ENCODE measurements at places on chromosomes 5 and 9. TPM values are rescaled to one million over a fixed set of nuclear protein-coding genes. Genes with fewer than 3 reads are reported as not detected.
A peak's percentile ranks its signal among the peaks of the same experiment; 100 is the strongest.

Gene FBLL1
- total RNA-seq = 6.9 TPM

Gene PDE4D
- 189 TPM for total RNA-seq

Gene MYMK
- total RNA-seq = 18.3 TPM

Gene FCN2
- not detected for total RNA-seq

Gene ENG
- 11.6 TPM for total RNA-seq

DNA sequence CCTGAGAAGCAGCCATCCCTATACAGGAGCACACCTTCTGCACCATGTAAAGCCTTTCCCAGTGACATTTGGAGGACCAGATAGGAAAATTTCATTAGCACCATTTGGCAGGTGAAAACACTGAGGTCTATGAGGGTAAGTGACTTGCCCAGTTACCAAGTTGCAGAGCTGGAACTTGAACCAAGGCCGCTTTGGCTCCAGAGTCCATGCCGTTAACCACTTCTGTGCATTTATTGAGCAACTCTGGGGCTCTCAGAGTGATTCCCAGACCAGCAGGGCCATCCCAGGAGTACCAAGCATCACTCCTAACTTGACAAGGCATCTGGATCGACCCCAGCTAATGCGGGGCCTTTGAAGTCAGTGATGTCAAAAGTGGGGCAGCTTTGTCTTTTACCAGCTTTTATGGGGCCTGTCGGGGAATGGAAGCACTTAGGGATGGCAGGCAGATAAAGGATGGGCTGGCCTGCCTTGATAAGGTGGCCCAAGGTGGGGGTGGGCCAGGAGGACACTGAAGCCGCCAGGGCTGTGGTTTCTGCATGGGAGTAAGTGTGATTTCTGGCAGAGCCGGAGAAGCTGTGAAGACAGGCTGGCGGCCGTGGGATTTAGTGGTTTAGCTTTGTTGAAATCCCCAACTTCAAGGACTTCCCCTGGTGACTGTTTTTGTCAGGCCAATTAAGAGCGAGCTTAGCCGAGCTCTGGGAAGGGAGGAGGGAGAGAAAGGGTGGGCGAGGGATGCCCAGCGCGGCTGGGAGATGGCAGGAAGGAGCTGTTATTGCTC lies 127.3 kb downstream of the MACROH2A1 start:
- peak; percentile 82 for DNase-seq

DNA sequence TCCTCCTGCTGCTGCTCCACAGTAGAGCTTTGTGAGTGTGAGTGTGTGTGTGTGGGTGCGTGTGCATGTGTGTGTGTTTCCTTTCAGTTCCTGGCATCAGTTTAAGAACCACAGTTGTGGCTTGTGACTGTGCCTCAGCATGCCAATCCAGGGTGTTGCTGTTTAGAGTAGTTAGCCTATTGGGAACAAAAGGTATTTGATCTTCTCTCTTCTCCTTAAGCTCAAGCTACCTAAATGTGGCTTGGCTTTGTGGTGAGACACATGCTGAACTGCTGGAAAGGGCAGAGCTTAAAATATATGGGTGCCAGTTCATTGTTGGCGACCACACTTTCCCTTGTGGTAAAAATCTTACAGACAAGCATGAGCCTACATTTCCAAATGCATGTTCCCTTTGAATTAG lies 116.6 kb upstream of the BNC2 start:
- peak; percentile 32 for DNase-seq

DNA sequence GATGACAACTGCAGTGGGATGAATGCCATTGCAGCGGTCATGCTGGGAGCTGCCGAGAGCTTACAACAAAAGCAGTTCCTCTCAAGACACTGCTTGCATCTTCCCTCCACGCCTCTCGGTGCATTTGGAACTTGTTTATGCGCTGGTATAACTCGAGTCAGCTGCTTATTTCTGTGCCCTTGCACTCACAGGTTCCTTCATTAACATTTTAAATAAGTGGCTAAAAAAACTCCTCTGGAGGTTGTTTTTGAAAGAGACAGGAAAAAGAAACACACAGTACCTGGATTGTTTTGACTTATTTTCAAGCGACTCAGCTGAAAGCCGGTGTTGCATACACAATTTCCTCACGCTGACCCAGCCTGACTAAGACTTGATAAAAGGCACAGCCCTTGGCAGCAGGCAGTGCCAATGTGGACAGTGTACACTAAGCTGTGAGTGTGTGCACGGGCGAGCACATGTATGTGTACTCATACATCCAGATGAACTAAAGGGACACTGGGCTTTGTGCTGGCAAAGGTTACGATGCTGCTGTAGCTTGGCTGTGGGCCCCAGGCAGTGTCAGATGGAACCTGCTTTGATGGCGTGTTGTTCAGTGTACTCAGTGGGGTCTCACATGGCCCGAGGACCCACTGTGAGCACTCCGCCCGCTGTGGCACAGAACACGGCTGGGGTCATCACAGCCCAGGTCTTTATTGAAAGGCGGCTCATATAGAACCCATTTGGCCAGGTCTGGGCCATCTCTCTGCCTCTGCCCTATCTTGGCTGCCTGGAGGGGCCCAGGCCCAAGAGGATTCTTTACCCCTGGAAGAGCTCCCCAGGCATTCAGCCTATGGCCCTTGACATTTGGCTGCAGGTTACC lies 92.3 kb downstream of the ANKRD33B start:
- peak; percentile 32 for DNase-seq

- DNase-seq = peak; percentile 55
Observed at GRCh38 chr5:72387985-72388384, 67.8 kb downstream of the PTCD2 start.

DNA sequence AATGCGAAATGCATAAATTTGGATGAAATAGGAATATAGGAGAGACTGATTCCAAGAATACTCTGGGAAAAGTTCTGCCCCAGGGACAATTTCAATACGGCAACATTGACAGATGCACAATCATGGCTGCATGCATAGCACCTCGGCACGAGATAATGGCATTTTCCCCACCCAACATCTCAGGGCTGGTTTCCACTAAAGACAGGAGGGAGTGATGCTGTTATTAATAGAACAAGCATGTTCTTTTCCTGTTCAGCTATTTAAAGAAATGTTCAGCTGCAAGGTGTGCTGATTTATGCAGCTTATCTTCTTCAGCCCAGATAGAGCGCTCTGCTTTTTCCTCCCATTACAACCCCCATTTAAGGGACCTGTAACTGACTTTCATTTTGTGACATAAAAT lies 740.2 kb downstream of the TLR4 start:
- DNase-seq = no peak

GRCh38 chr5:93348231-93348630 lies 232.8 kb downstream of the NR2F1-AS1 start:
- DNase-seq = no peak

DNA sequence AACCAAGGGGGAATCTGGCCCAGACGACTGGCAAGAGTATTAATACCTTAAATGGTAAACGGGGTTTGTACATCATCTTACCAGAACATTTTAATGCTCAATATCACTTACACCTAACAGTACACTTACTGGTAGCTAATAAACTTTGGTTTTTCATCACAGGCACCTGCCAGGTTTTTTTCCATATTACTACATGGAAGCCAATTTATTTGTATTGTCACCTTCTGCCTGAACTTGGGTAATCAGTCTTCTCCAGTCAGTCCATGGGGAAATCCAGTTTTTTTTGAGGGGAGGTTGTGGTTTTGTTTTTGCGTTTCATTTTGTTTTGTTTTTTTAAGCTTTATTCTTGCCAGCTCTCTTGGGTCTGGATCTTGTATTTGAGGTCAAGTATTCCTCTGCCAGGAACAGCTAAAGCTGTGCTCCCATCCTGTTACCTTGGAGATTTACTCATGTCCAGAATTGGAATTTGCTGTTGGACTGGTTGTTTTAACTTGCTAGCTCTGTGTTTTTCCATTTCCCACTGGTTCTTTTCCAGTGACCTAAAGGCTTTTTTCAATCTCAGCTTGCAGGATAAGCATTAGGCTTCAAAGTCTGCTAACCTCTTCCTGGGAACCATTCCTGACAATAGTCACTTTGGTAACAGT lies 11.1 kb upstream of the NADK2 start:
- no peak for DNase-seq

- no peak for DNase-seq
Observed at GRCh38 chr9:79395228-79395627, 176.5 kb upstream of the TLE4 start.

DNA sequence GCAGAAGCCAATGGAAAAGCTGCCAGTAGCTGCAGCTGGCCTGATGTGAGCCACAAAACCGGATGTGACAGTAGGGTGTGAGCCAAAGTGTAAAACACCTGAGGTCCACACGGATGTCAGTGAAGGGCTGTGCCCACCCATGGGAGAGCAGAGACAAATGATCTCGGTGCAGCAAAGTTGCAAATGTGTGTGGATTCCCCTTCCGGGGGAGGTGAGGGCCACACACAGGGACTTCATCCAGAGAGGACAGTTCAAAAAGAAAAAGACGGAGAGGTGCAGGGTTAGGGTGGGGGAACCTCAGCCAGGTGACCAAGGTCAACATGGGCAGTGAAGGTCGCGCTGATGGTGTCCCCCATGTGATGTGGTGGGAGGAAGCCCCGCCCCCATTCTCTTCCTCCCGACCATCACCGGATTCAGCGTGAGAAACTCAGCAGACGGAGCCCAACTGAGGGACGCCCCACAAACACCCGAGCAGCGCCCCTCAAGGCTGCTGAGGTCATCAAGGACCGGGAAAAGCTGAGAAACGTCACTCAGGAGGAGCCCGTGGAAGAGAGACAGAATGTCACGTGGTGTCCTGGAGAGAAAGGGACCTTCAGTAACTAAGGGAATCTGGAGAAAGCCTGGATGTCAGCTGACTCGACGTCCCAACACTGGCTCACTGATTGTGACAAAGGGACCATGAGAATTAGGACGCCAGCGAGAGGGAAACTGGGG lies 11.4 kb upstream of the PTGDS start:
- DNase-seq = no peak

- DNase-seq = no peak
Observed at GRCh38 chr5:124962735-124963134, 216.3 kb upstream of the ZNF608 start.

DNA sequence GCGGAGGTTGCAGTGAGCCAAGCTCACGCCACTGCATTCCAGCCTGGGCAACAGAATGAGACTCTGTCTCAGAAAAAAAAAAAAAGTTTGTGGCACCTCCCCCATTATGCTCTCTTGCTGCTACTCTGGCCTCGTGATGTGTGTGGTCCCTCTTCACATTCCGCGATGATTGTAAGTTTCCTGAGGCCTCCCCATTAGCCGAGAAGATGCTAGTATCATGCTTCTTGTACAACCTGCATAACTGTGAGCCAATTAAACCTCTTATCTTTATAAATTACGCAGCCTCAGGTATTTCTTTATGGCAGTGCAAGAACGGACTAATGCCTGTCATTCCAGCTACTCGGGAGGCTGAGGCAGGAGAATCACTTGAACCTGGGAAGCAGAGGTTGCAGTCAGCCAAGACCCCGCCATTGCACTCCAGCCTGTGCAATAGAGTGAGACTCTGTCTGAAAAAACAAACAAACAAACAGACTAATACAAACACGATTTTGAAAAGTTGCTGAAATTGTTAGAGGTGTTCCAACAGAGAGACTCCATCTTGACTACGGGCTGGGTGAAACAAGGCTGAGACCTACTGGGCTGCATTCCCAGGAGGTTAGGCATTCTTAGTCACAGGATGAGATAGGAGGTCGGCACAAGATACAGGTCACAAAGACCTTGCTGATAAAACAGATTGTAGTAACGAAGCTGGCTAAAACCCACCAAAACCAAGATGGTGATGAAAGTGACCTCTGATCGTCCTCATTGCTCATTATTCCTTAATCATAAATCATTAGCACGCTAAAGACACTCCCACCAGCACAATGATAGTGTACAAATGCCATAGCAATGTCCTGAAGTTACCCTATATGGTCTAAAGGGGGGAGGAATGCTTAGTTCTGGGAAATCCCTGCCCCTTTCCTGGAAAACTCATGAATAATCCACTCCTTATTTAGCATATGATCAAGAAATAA lies 8.3 kb upstream of the AFF4 start:
- DNase-seq = no peak

GRCh38 chr5:68216245-68217046 lies 890 bp downstream of the PIK3R1 start:
- peak; percentile 77 for DNase-seq

DNA sequence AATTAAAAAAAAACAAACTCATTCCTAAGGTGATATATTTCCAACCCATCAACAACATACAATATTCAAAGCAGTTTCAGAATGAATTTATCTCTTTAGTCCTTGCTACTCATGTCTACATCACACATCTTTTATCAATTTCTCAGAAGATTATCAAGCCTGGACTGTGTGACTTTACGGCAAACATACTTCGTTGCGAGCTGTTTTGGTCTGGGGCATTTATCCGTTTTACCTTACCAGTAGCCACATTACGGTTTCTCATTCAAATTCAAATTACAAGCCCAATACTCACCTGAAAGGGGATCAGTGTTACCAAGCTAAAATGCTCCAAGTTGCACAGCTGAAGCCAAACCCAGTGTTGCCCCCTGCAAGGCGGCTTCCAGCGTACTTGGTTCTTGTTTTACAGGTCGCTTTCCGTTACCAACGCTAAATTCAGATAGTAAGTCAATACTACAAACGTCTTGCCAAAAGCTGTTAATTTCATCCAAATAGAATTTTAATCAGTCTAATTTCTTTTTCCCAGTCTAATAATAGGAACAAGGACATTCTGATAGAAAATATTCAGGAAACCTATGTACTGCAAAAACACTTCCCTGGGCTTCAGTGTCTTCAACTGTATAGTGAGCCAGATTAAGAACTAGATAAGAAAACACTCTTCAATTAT lies 1.8 kb downstream of the HNRNPH1 start:
- peak; percentile 28 for DNase-seq

GRCh38 chr9:14298601-14299022 lies 15.3 kb downstream of the NFIB start:
- DNase-seq = peak; percentile 42

- no peak for DNase-seq
Observed at GRCh38 chr9:129319076-129319937, 141.2 kb upstream of the IER5L start.

DNA sequence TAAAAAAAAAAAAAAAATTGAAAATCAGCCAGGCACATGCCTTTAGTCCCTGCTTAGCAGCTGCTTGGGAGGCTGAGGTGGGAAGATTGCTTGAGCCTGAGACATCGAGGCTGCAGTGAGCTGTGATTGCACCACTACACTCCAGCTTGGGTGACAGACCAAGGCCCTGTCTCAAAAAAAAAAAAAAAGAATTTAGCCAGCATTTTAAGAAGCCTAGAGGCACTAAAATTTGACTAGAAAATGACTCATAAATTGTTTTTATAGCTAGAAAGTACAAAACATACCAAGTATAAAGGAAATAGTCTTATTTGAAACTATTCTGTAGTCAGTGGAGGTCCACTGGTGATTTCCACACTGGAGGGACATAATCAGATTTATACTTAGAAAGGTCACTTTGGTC lies 17.5 kb downstream of the LRRC70 start:
- no peak for DNase-seq

DNA sequence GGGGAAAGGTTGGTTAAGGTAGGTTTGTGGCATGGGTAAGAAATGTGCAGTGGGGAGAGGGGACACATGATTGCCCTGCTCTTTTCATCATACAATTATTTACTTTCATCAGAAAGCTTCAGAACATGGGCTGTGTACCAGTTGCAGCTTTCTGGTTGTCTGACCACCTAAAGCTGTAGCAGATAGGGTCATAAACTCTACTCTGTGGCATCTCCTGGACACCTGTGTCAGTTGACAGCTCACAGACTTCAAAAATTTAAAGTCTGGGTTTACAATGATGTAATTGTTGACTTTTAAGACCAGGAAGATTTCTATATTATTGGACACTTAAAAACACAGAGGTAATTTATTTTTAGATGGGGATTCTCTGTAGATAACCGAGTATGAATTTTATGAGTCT lies 222.7 kb upstream of the PRR16 start:
- DNase-seq = no peak

All from tongue (tissue), 3 donors.